ENCODE measurements at places on chromosomes 12 and 14.

- no peak for DNase-seq
Observed at GRCh38 chr14:75513911-75514672, 8.2 kb upstream of the BATF start.

- peak; percentile 13 for DNase-seq
Observed at GRCh38 chr14:23910101-23910875, 43.3 kb upstream of the DHRS4 start.

DNA sequence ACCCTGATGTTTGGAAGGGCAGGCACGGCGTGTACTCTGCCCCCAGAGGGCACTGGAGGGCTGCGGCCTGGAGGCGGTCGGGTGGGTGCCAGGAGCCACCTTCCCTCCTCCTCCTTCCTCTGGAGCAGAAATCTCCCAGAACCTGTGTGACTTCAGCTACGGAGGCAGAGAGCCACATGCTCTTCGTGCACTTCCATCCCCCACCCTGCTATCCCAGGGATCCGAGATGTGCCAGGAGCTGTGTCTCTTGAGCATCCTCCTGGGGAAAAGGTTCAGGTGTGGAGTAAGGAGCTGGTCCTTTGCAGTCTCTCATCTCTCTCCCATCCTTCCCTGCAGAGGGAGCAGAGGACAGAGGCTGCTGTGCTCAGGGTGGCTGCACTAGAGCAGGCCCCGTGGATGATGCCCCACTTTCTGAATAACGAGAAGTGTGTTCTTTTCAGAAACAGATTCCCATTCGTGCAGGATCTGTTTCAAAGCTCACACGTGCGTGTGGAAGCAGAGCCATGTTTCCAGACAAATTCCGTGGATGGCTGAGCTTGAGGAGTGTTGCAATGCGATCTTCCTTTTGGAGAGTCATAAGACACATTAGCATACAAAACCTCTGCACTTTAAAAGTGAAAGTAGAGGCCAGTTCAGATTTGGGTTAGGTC lies 162.9 kb downstream of the ADGRD1 start:
- no peak for DNase-seq

GRCh38 chr12:94553130-94553519 lies 93.5 kb upstream of the CEP83 start:
- peak; percentile 59 for DNase-seq

DNA sequence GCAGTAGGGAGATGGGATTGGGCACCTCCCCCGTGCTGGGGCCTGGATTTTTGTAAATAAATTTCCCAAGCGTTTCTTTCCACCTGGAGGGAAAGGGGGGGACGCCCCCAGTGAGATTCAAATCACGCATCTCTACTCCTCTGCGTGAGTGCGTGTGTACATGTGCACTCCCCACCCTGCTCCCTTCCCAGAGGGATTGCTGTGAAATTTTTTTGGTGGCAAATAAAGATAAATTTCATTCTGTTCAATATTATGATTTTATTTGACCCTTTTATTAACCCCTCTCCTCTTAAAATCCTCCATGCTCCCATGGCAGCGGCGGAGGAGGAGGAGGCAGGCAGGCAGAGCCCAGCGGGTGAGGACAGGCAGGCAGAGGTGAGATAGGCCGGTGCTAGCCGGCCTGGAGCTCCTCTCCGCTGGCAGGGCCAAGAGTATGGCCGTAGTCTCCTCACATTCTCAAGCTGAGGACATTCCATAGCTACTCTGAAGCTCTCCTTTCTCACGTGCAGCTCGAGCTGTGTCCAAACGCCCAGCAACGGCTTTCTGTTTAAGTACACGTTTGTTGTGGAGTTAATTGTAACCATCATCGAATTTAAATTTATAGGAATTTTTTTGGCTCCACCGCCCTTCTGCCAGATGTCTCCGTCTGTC lies 1.5 kb upstream of the HOTAIR start:
- no peak for DNase-seq

- no peak for DNase-seq
Observed at GRCh38 chr12:50188875-50189575, 21.9 kb upstream of the CERS5 start.

- no peak for DNase-seq
Observed at GRCh38 chr14:46818147-46818546, 166.6 kb upstream of the RPL10L start.

DNA sequence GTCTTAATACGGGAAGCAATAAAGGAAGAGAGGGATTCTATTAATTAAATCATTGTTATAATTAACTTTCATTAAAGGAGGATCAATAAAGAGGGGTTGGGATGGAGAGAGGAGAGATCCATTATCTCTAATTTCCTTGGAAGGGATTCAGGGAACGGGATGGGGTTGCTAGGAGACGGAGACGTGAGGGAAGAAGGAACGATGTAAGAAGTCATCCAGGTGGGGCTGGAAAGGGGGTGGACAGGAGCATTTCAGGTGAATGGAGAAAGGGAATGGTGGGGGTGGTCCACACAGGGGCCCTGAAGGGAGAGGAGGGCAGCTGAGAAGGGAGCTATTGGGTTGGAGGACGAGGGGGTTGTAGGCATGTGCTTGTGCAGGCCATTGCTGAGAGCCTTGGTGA lies 17.2 kb downstream of the CALCOCO1 start:
- no peak for DNase-seq

GRCh38 chr14:34450542-34450915 lies 11.5 kb downstream of the SPTSSA start:
- no peak for DNase-seq

GRCh38 chr12:124752437-124753227 lies 111.0 kb downstream of the SCARB1 start:
- no peak for DNase-seq

DNA sequence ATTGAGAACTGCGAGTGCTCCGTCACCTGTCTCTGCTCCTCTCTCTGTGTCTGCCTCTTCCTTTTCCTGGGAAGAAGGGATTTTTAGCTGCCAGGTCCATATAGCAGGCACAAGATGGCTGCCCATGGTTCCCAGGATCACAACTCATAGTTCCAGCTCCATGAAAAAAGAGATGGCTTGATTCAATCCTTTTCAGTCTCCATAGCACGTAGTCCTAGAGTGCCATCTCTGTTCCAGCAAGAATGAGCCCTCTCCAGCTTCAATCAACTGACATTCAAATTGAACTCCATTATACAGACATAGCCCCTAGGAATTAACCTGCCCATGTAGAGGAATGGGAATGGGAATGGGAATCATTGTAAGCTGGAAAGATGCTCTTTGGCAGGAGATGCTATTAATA lies 34.7 kb upstream of the RTRAF start:
- no peak for DNase-seq

DNA sequence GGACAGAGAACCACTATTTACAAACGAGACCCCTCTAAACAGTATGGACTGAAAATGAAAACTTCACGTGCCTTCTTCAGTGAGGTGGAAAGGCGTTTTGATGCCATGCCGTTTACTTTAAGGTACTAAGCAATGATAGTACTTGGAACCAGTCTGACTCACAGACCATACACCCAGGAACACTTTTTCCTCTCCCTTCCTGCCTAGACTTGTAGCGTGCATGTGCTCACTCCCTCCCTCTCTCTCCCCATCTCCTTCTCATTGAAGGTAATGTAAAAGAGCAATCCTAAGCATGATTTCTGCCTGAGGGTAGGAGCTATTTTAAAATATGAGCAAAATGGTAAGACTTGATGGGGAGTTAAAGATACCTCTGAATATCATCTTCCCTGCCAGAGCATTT lies 5.9 kb upstream of the RPL41 start:
- DNase-seq: no peak

- DNase-seq: no peak
Observed at GRCh38 chr14:45699471-45699870, 446.5 kb upstream of the MIS18BP1 start.

GRCh38 chr14:85453401-85454225 lies 76.3 kb upstream of the FLRT2 start:
- no peak for DNase-seq

DNA sequence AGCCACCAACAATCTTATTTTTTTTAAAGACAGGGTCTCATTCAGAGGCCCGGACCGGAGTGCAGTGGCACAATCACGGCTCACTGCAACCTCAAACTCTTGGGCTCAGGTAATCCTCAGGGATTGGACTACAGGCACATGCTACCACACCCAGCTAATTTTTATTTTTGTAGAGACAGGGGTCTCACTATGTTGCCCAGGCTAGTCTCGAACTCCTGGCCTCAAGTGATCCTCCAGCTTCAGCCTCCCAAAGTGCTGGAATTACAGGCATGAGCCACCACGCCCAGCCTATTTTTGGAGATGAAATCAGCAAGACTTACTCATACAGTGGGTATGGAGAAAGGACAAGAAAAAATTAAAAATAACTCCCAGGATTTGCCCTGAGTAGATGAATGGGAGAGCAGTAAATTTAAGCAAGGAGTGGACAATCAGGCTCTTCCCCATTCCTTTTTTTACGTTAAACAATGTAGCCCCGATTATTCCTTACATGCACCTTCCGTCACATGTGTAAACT lies 13.2 kb downstream of the FMNL3 start:
- no peak for DNase-seq

DNA sequence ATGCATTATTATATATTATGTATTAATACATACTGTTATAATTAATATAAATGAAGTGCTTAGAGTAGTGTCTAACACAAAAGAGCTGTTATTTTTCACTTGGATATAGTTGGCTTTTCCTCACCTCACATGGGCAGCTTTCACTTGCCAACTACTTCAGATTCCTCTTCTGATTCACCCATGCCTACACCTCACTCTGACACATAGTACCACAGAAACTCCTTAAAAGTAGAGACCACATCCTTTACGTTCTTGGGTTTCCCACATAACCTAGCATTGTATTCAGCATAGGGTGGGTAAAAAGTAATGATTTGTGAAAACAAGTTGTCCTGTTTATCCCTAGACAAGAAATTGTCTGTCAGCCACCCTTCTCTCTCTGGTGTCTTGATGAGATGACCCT lies 61.0 kb downstream of the DIO2 start:
- DNase-seq: no peak

- DNase-seq: no peak
Observed at GRCh38 chr14:73800970-73801515, 50.6 kb upstream of the PTGR2 start.

DNA sequence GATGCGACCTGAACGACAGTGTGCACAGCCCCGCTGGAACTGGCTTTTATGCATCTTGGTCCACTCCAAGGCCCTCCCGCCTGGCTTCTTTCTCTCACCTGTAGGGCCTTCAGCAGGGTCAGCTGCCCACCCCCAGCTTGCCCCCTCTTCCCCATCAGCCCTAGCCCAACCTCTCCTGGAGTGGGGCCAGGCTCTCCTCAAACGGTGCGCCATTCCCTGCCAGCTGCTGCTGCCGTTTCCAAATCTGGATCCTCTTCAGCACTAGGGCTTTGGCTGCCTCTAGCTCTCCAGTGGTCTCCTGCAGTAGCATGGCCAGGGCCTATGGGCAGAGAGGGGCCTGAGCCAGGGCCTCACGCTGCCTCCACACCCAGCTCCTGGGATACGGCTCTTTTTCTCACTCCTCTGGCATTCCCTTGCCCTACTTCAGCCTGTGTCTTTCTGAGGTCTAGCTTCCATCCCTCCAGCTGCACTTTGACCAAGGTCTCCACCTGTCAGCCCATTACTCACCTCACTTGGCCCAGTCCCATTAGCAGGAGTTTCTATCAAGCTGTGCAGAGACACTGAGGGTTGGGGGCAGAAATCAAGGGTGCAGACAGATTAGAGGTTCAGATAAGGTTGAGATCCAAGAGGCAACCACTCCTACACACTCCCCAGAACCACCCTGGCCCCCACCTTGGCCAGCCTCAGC lies 5.0 kb downstream of the STAT6 start:
- DNase-seq: no peak

DNA sequence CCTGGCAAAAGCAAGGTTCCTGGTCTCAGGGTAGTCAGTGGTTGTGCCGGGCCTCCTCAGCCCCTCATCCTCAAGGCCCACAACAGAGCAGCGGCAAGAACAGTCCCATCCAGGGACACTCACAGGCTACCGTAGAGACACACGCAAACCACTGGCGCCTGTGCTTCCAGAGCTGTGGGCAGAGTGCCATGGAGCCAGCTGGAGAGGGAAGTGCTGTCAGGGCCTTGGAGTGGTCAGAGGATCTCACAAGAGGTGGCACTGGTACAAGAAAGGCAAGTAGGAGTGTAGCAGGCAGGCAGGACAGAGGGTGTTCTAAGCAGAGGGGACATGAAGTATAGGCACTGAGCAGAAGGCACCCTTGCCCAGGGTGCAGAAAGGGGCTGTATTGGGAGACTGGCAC lies 34.6 kb downstream of the ANKRD9 start:
- DNase-seq: no peak

GRCh38 chr14:55206175-55206693 lies 14.8 kb upstream of the DLGAP5 start:
- DNase-seq: no peak

DNA sequence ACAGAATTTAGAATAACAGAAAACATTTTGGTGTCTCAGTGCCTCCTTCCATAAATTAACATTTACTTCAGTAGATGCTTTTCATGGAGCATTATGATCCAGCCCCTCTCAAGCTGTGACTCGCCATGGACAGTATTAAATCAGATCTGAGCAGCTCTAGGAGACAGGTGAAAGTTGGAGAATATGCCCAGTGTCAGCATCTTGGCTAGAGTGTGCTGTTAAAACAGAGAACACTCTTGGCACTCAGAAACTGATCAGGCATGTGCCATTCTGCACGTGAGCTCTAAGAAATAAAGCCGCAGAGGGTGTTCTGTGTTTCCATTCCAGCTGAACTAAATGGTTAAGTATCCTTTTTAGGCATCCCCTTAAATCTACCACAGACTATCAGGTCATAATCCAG lies 68.0 kb downstream of the DIP2B start:
- DNase-seq: no peak

- DNase-seq: no peak
Observed at GRCh38 chr12:102054345-102054744, 7.4 kb downstream of the WASHC3 start.

DNA sequence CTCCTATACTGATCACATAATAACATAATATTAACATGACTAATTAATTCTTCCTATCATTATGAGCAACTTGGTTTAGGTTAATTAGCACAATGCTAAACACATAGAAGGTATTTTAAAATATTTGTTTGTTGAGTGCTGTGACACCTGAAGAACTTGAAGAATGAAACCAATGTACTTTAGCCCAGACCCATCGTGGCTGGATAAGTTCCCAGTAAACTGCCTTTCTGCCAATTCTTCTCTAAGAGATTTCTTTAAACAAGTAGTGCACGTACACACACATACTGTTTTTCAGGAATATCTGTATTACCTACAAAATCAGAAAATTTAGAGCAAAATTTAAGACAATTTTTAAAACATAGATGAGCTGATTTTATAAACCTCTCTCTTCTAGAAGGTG lies 207.4 kb upstream of the SSTR1 start:
- DNase-seq: no peak

DNA sequence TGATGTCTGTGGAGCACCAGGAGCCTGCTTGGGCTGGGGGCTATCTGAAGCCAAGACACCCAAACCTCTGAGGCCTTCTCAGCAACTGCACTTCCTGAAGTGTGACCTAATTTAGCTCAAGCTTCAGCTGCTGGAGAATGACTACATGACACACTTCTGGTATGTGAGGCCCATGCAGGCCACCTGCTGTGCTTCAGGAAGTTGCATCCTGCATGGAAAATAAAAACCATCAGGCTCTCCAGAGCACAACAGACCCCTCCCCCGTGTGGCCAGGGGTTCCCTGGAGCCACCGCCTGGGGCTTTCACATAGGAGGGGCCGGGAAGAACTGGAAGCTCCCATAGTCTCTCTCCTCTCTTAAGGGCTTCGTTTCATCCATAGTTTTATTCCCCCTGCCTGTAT lies 217.7 kb downstream of the SLC15A4 start:
- no peak for DNase-seq

- DNase-seq: no peak
Observed at GRCh38 chr14:32134448-32135097, 57.5 kb downstream of the ARHGAP5 start.

Measured in non-pigmented ciliary epithelial cell (primary cell).